ENCODE measurements at places on chromosomes 16 and 17.
A peak's percentile ranks its signal among the peaks of the same experiment; 100 is the strongest.

DNA sequence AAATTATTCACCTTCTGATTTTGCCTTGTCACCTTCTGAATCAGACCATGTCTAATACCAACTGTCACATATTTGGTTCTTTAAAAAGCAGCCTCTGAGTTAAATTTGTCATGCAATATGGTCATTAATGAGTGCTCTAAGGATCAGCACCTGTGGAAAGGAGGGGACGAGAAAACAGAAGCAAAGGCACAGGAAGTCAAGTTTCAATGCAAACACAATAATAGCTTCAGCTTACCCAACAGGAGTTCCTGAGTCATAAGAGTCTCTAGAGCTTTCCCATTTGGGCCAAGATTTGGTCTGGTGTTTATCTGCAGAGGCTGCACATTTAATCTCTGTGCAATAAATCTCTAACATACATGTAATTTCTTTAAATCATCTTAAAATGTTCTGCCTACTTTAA lies 889.8 kb downstream of the CDH8 start:
- no peak for DNase-seq

- DNase-seq: no peak
Observed at GRCh38 chr17:33508215-33508614, 215.1 kb upstream of the ASIC2 start.

DNA sequence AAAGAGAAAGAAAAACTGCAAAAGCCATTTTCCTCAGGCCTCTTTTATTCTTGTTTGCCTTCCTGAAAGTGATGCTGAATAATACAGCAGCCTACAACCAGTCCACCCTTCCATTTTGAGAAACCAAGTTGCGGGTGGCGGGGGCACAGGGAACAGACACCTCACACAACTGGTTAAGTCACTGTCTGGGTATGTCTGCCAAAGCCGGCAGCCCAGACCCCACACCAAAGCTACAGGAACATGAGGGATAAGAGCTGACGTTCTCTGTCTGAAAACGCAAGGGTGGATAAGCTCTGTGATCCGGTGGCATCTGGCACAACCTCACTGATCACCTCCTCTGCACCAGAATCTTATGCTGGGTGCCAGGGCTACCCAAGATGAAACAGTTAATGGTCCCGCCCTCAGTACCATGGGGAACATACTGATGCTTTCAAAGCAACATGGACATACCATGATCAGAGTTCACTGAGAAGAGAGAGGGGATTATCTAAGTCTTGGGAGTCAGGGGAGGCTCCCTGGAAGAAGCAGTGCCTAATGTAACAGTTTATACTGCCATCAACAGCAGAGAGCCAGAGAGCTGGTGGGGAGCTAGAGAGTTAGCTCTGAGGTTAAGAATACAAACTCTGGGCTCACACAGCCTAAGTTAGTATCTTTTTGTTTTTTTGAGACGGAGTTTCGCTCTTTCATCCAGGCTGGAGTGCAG lies 53.5 kb downstream of the ERCC4 start:
- DNase-seq: no peak

DNA sequence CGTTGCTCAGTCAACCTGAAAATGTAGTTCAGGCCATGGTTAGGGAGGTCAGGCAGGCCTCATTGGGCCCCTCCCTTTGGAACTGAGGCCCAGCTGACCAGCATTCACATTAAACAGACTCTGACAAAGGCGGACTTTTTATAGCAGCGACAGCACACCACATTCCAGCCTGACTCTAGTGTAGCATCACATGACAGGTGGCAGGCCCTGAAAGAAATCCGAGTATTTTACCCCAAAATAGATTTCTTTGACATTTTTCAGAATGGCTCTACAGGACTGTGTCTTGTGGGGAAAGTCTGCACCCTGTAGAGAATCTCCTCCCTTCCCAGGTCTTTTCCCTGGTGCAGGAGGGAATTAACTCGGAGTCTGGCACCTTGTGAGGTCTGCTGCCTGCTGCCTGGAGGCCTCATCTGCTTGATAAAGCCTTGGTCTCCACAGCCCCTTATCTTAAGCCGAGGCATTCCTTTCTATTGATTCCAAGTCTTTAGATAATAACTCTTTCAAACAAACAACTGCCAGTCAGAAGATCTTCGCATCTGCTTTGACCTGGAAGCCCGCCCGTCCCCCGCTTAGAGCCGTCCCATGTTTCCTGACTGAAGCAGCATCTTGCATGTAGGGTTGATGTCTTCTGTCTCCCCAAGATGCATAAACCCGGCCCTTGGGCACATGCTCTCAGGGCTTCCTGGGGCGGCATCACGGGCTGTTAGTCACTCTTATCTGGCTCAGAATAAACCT lies 44.0 kb upstream of the CAPN15 start:
- no peak for DNase-seq

GRCh38 chr17:82101301-82101715 lies 3.3 kb upstream of the FASN start:
- DNase-seq: no peak

DNA sequence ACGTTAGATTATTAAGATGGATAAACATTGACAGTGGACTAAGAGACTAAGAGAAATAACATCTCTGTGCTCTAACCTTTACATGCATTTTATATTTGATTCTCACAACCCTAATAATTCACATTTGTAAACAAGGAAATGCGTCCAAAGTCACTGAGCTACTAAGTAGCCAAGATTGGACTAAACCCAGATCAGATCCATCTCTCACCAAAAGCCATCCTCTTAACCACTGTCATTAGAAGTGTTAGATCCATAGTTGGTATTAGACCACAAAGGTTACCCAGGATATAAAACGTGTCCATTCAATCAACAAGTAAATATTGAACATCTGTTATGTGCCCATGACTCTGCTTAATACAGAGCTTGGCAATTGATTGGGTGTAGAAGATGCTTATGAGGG lies 5.2 kb downstream of the HSD17B2 start:
- no peak for DNase-seq

DNA sequence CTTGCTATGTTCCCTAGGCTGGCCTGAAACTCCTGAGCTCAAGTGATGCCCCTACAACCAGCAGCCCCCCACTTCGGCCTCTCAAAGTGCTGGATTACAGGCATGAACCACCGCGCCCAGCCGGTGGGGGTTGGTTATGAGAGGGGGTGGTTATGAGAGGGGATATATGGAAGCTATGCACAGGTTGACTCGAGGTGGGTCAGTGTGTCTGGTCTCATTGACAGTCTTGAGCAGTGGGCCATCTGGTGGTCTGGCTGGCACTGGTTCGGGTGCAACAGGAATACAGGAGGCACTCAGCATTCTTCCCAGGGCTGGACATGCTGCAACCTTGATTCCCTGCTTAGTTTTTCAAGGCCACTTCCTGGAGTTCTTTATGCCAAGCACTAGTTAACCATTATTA lies 5.6 kb upstream of the STX1B start:
- no peak for DNase-seq

DNA sequence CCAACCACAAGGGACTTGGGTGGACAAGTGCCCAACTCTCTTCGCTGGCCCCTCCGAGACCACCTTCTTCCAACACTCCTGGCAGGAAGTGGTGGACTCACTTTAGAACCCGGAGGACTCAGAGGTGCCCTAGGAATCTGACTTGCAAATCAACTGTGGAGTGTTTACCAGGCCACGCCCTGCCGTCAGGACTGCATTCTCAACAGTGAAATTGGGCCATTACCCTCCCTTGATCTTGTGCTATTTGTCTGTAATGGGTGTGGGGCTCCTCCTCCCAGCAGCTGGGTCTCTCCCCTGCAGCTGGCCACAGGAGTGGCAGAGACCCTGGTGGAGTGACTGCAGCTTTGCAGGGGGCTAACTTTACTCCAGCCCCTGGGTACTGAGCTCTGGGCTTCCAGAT lies 212.2 kb upstream of the RPL38 start:
- no peak for DNase-seq

DNA sequence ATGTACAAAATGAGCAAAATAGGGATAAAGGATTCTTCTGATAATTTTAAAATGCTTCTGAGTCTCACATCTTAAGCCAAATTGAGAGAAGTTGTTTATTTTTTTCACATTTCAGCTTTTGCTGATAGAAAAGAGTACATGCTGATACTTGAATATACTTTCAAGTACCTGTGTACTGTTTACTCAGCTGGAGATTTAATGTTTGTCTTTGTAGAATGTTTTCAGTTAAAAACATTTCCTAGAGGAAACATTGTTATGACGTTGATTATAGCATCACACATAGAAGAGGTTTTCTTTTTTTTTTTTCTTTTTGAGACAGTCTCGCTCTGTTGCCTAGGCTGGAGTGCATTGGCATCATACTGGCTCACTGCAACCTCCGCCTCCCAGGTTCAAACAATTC lies 19.7 kb downstream of the ESRP2 start:
- DNase-seq: no peak

GRCh38 chr17:42132941-42133340 lies 10.3 kb downstream of the HSPB9 start:
- peak; percentile 37 for DNase-seq

DNA sequence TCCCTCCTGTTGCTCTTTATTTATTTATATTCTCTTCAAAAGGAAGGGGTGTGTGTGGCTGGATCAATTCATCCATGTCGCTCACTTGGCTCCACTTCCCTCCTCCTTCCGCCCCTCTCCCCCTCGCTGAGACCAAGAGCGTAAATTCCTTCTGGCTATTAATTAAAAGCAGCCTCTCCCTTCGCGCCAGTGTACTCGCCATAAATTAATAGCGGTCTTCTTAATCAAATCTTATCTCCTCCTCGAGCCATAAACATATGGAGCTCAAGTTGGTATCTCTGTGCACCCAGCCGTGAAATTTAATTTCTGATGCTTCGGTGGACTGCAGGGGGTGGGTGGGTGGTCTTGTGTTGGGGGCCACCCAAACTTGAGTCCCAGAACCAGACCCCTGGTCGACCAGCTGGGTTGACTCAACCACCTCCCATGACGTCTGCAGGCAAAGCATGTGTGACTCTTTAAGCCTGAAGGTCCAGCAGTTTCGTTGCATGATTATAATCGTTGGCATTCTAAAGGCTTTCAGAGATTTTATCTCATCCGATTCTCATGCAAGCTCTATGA lies 57.9 kb downstream of the SDK2 start:
- DNase-seq: no peak

GRCh38 chr16:81435103-81435502 lies 9.5 kb upstream of the CMIP start:
- no peak for DNase-seq

DNA sequence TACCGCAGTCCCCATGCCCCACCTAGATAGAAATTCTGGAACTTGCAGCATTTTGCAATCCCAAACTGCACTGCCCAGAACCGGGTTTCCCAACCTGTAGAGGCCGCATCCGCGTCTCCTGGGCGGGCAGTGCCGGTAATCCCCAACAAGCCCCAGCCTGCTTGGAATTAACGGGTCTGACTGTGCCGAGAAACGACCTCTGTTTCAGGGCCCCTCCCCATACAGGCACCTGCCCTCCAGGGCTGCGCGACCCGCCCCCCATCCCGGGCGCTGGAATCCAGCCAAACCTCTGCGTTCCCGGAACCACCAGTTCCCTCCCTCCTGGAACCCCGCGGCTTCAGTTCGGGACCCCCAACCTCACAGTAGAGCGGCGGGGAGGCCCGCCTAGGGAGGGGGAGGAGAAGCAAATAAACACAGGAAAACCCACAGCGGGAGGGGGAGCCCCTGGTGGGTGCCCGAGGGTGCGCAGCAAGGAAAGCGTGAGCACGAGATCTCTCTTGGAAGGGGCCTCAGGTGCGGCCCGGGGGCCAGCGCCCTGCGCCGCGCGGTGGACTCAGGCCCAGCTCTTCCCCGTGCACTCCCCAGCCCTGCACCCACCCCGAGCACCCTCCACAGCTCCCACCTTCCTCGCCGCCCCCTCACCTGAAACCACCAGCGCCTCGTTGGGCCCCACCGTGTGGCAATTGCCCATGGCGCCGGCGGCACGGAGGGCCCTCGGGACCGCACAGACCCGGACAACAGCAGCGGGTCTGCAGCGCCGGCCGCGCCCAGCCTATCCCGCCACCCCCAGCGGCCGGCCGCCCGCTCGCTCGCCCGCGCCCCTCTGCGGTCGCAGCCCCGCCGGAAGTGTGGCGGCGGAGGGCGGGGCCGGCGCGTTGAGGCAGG lies at the start of gene FLOT2:
Gene FLOT2, minus strand, starts transcription at position 850 of the 885 bp plus-strand sequence. Its CDS starts 159 bp downstream, at position 691.
- no peak for DNase-seq

DNA sequence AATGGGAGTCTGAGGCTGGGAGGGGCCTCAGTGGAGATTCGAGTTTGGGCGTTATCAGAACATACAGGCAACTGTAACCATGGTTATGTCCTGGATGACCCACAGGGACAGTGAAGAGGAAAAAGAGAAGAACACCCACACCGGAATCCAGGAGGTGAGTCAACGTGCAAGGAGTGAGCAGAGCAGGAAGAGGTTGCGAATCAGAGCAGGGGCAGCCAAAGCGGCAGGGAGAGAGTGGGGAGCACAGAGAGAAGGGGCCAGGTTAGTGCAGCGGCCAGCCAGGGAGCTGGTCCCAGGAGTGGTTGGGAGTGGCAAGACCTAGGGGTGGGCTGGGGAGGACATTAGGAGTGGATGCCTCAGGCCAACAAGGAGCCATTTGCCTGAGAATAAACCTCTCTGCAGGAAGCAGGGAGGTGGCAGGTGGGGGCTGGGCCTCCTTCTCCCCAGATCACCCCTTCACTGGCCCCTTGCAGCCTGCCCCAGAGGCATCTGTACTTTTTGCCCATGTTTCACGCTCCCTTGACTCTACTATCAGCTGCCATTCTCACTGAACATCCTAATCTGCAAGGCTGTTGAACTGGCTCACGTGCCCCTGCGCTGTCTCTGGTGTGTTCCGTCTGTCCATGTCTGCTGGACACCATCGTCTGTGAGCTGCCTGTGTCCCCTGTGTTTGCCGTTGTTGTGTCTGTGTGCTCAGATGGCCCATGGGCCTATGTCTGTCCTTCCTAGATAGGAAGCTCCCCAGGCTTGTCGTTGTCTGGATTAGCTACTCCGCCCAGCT lies 5.1 kb downstream of the KRT13 start:
- no peak for DNase-seq

DNA sequence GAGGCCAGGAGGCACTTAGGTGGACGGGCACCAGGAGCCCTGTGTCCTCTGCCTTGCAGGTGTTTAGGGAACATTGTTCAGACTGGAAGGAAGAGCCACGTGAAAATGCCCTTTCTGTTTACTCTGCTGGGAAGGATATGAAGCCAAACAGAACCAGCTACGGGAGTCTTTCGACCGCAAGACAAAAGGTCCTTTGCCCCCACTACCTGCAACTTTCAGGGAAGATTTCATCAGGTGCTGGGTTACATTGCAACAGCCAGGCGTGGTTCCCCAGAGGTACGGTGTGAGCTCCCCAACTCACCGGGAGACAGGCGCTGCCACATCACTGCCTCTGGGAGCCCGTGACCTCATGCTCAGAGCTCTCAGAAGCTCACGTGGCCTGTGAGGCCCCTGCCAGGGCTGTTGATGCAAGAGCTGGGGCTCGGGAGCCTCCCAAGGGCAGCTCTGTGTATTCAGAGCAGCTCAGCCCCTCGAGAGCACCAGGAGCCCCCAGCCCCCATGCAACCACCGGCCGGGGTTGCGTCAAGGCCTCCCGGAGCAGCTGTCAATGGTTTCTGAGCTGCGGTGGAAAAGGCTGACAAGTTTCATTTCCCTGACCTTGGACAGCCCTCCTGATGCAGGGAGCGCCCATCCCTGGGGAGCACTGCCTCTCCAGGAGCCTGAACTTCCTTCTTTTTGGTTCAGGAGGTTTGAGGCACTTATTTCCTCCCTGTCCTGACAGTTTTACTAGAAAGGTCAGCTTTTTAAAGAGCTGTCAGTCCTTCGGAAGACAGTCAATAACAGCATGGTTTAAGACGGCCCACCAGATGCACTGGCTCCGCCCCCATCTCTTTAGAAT lies 42.1 kb downstream of the TBC1D16 start:
- no peak for DNase-seq

All from KG1 (cell line).